Activated gamma-delta T cell treated with anti-CD3 and anti-CD28 coated beads, Interleukin-2, amount 50 U/mL, for 16 hours (primary cell): ENCODE measurements at places on chromosomes 2 and 18.

DNA sequence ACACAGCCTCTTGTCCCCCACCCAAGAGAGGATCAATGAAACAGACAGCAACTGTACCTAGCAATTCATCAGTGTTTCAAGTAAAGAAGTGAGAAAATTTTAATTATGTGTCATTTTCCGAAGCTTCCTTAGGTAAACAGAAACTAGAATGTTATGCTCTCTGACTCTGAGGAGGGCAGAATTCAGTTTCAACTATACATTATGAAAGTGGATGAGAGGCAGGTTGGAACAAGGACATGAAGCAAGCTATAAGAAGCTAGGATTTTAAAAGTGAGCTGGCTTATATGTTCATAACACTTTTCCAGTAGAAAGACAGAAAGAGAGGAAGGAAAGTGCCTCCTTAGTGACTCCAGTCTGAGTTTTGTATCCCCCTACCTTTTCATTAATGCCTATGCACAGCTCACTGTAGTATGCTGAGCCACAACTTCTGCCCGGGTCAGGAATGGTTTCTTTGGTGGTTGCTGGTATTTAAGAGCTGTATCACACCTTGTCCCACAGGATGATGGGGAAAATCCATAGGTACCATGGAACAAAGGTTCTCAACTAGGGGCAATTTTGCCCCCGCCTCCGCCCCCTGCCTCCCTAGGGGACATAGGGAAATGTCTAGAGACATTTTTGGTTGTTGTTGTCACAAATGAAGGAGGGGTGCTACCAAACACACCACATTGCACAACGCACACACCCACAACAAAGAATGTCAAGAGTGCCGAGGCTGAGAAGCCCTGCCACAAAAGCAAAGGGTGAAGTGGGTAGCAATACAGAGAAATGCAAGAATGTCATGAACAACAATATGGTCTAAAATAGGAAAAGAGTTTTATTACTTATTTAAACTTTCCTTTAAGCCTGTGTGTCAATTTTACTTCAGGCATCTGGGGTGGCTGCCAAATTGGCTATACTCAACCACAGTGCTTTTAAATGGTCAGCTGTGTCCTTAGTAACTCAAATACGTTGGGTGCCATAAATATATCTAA is 161.0 kb upstream of the ZFP36L2 start:
- no peak for DNase-seq

GRCh38 chr2:28538134-28538533 is 42.3 kb downstream of the PLB1 start:
- DNase-seq, result no peak

DNA sequence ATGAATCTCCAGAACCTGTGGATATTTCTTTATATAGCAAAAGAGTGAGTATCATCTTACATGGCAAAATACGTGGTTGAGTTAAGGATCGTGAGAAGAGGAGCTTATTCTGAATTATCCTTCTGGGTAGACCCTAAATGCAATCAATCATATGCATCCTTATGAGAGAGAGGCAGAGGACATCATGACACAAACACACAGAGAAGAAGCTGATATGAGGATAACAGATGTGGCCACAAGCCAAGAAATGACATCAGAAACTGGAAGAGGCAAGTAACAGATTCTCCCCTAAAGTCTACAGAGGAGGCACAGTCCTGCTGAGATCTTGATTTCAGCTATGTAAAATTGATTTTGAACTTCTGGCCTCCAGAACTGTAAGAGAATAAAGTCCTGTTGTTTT is 730.2 kb upstream of the ZNF804A start:
- no peak for DNase-seq

DNA sequence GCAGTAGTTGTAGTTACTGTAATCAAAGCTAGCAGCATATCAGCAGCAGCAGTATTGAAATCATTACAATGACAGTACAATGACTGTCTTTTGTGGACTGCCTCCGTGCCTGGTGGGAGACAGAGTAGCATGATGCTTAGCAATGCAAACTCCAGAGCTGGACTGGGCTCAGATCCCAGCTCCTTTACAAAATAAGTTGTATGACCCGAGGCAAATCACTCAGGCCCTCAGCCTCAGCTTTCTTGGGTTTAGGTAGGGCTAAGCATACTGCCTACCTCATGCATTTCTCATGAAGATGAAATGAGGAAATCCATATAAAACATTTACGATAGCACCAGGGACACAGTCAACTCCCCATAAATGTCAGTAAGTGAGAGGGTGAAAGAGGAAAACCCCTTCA is 170.7 kb downstream of the TTC32 start:
- DNase-seq, result no peak

DNA sequence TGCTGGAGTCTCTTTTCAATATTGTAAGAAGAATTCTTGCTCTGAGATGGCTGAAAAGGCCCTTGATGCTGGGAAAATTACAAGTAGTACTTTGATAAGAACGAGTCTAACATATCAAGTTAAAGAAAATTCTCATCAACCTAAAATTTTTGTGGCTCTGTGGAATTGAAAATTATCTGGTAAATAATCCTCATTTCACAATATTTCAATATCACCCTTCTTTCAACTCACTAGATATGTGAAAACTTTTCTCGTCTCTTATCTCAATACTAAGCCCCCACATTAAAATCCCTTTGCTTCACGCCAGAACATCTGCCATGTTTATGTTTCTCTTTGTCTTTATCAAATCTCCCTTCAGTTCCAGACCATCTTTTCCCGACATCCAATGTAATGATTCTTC is 448.8 kb downstream of the ZNF516 start:
- DNase-seq, result no peak

DNA sequence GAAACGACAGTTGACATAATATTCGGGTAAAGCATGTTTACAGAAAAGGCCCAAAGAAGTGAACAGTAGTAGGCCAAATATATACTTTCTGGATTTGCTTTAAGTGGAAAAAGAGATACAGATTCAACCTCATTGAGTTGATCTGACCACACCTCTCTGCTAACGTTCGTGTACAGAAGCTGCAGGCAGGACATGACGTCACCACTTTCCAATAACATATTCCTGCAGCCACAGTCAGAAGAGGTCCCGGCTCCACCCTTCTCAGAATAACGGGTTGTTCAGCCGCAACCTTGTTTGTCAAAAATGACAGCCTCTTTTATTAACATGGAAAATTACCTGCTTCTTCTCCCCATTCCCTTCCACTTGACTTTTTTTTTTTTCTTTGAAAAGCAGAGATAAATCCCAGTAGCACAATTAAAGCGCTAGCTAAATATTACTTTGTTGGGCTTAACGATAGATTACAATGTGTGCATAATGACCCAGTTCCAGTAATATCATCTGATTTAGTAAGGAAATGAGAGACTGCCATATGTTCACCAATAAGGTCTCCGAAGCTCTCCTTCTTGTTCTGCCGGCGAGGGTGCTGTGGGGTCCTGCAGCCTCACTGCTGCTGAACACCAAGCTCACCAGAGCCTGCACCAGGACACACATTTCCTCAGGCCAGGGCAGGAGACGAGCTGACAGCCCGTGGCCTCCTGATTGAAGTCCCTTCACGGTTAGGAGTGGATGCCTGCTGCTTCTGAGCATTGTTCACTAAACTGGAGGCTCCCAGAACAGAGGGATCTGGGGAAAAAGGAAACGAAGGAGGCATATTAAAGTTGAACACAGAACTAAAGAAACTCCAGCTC is 451.0 kb upstream of the SALL3 start:
- no peak for DNase-seq

- DNase-seq, result no peak
Measured at GRCh38 chr18:59907660-59908059, 7.9 kb downstream of the PMAIP1 start.

DNA sequence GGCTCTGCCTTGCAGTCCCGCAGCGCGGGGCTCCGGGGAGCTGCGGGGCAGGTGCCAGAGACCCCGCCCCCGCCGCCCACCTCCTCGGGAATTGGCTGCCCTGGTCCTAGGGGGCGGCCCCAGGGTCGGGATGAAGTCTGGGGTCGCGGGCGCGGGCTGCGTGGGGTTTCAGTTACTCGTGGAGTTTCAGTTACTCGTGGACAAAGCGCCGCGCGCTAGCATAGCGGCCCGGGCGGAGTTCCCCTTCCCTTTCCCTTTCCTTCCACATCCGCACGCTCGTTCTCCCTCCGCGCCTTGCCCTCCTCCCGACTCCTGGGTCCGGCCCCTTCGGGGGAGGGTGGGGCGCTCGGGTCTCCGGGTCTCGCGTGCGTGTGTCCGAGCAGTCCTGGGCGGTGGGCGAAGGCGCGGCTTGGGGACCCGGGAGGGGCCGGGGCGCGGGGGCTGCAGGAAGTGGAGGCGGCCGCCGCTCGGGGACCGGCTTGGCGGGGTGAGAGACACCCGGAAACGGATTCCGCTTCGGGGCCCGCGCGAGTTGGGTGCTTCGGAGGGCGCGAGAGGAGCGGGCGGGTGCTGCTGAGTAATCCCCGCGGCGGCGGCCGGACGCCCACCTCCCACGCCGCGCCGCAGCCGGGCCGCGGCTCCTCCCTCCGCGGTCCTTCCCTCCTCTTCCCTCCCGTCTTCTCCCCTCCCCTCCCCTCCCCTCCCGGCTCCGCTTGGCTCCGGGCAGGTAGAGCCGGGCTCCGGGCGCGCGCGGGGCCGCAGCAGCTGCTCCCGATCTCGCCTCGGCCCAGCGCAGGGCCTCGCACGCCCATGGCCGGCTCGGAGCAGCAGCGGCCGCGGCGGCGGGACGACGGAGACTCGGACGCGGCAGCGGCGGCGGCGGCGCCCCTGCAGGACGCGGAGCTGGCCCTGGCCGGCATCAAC is at the start of gene TTC39C:
TTC39C (plus strand) TSS at position 693 of the 924 bp plus-strand sequence; CDS start at position 811, 118 bp downstream.
- DNase-seq, result peak; percentile 81

GRCh38 chr2:3173031-3173430 is 204.6 kb downstream of the EIPR1 start:
- DNase-seq, result no peak

DNA sequence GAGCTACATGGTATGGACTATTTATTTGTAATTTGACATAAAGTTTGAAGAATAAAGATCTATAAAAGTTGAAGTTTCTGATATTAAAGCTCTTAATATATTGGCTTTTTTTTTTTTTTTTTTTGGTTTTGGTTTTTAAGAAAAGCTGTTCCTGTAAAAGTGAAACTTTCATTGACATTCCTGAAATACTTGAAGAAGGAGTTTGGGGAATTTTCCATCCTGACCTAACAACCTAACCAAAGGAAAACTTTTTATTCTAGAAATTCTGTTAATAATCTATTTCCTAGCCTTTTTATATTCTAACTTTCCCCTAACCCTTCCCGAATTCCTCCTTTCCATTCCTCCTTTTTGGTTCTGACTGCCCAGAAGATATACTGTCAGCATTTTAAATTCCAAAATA is 83.7 kb downstream of the ACSL3 start:
- no peak for DNase-seq

DNA sequence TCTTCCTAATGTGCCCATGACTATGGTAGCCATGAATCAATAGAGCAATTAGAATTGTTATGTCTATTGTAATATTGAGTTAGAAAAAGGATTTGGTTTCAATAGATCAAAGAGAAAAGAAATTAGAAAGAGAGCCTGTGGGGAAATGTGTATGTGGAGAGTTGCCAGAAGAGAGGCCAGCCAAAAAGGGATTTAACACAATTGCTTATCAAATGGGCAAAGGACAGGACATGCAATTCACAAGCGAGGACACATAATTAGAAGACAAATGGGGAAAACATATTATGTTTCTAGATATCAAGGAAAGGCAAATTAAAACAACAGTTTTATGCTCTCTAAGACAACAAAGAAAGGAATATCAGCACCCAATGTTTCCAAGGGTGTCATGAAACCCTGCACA is 403.2 kb upstream of the KLHL29 start:
- DNase-seq, result no peak

- DNase-seq, result no peak
Measured at GRCh38 chr2:126707941-126708340, 52.0 kb downstream of the GYPC start.

DNA sequence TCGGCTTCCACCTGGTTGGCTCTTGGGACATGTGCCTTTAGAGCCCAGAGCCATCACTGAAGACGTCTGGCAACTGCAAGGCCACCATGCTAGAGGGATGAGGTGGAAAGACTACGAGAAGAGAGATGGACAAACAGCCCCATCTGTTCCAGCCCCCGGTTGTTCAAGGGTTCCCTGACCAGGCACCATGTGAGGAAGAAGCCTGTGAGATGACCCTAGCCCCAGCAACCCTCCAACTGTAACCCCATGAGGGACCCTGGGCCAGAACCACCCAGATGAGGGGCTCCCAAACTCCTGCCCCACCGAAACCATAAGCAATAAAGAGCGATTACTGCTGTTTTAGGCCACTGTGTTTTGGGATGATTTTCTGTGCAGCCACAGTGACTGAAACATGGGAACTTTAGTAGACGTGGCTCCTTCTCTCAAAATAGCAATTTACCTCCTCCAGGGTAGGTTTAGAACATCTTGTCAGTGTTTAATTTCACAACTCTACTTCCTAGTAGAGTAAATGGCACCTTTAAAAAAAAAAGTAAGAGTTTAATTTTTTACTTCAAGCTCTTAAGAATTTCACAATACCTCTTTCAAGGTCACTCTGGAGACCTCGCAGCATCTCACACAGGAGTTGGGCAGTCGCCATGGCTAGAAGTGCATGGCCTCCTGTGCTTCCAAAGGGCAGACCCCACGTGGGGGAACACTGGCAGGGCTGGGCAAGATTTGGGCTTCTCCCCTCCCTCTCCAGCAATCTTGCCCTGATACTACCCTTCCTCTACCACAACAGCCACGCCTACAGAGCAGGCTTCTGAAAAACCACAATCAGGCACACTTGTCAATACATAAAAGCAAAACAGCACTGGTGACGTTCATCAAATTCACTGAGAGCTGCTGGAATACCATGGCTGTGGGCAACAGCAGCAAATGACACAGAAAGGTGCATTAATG is 48.8 kb downstream of the TMEM163 start:
- DNase-seq, result peak; percentile 37

GRCh38 chr2:138500592-138501424 is 762 bp upstream of the SPOPL start:
- DNase-seq, result no peak

DNA sequence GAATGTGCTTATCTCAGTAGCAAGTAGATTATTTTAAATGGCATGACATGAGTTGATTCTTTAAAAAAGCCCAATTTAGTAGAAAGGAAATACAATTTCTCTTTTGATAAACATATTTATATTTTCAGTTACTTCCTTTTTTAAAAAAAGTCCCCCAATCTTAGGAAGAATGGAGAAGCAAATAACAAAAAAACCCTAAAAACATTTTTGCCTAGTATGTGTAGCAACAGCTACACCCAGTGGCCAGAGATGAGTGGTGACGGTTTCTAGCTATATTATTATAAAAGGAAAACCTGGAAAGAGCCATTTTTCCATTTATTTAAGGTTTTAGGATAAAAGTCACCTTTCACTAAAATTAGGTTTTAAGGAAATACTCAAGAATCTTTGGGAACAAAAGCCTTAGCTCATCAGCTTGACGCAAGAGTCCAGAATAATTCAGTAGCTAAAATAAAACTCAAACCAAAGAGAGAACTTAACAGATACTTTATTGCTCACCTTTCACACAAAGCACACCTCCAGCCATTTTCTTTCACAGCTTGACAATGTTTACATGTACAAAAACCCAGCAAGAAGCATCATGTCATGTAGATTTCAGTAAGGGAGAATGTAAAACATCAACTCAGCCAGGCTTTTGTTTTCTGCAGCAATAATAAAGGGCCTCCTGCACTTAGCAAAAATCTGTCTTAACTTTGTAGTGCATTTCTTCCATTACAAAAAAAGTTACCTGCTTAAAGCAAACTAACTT is 15.7 kb downstream of the FAM98A start:
- DNase-seq, result no peak

- no peak for DNase-seq
Measured at GRCh38 chr18:31744321-31745067, 16.2 kb downstream of the SLC25A52 start.

GRCh38 chr2:239973386-239973785 is 51.8 kb downstream of the NDUFA10 start:
- DNase-seq, result no peak

- no peak for DNase-seq
Measured at GRCh38 chr2:2399396-2399795, 68.3 kb upstream of the MYT1L start.

- DNase-seq, result no peak
Measured at GRCh38 chr2:236939721-236940231, 145.9 kb upstream of the COPS8 start.
